ENCODE measurements at places on chromosomes 5 and 9. TPM values are rescaled to one million over a fixed set of nuclear protein-coding genes. Genes with fewer than 3 reads are reported as not detected.

Gene ANKRD18B
- 5.0 TPM for total RNA-seq

Gene NMUR2
- total RNA-seq: not detected

Gene WDR31
- total RNA-seq: 1.3 TPM

- peaks cover 44% of the 10 kb centered on the region for H3K4me1 ChIP-seq
- H3K4me3 ChIP-seq: peak overlapping the region; percentile 81
- no peaks in the 10 kb centered on the region for H3K36me3 ChIP-seq
- H3K27ac ChIP-seq: peak overlapping the region; percentile 6
- H3K27me3 ChIP-seq: no peaks in the 10 kb centered on the region
- no peak for DNase-seq
Measured at GRCh38 chr5:43305948-43306565, 7.2 kb downstream of the HMGCS1 start.

Gene FBLL1
- total RNA-seq: 66.2 TPM

DNA sequence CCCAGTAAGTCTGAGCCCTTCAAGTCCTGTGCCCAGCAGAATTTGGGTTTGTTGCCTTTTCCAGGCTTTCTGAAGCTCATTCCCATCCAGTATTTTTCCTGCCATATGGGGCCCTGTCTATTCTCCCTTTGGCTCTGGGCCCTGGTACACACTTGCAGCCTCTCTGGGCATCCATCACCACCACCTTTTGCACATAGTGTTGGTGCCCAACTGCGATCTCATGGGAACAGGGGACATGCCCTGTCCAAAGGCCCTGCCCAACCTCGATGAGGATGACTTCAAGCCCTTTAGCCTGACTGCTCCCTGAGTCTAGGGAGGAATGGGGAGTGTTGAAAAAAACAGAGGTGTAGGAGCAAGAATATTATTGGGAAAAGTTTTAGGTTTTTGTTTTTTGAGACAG is 11.5 kb downstream of the RGS3 start:
- no peak for DNase-seq
- H3K4me3 ChIP-seq: no peak overlapping the region
- peaks cover 5% of the 10 kb centered on the region for H3K27me3 ChIP-seq
- H3K4me1 ChIP-seq: no peaks in the 10 kb centered on the region

Gene RGMB
- 95.9 TPM for total RNA-seq

- H3K4me3 ChIP-seq: no peak overlapping the region
- H3K36me3 ChIP-seq: no peaks in the 10 kb centered on the region
- DNase-seq: no peak
- no peaks in the 10 kb centered on the region for H3K4me1 ChIP-seq
- no peak overlapping the region for H3K27ac ChIP-seq
Measured at GRCh38 chr5:149005077-149005892, 57.6 kb downstream of the SH3TC2 start.

Gene FAM78A
- 14.9 TPM for total RNA-seq

- H3K27ac ChIP-seq: no peak overlapping the region
- H3K4me1 ChIP-seq: peaks cover 5% of the 10 kb centered on the region
- no peak for DNase-seq
- peaks cover 14% of the 10 kb centered on the region for H3K36me3 ChIP-seq
- peaks cover 5% of the 10 kb centered on the region for H3K27me3 ChIP-seq
Measured at GRCh38 chr9:120326049-120326693, 253.8 kb downstream of the CDK5RAP2 start.
